Karpas-422 (cell line): ENCODE measurements at places on chromosomes 1 and 21. TPM values are rescaled to one million over a fixed set of nuclear protein-coding genes. Genes with fewer than 3 reads are reported as not detected.

The CFAP45 gene
- total RNA-seq = 1.2 TPM in 1 of 2 replicates, not detected in the other

DNA sequence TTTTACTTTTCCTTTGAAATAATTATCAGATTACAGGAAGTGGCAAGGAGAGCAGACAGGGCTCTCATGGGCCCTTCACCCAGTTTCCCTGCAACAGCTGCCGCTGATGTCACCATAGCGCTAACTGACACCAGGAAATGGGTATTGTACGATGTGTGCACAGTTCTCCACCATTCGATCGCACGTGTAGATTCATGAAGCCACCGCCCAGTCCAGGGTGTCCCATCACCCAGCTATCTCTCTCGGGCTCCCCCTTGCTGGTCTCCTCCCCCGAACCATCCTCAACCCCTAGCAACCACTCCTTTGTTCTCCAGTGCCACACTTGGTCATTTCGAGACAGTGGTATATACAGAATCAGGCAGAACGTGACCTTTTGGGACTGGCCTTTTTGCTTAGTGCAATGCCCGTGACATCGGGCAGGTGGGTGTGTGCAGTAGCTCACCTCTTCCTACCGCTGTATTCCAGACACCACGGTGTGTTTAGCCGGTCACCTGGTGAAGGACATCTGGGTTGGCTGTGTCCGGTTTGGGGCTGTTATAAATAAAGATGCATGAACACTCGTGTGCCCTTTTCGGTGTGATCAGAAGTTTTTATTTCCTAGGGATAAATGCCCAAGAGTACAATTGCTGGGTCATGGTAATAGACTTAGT is 118.4 kb downstream of the CRYAA start:
- peak; percentile 86 for DNase-seq

GRCh38 chr1:12585536-12585935 is 32.5 kb downstream of the DHRS3 start:
- DNase-seq = no peak

GRCh38 chr1:233102341-233102740 is 151.9 kb downstream of the NTPCR start:
- no peak for DNase-seq

DNA sequence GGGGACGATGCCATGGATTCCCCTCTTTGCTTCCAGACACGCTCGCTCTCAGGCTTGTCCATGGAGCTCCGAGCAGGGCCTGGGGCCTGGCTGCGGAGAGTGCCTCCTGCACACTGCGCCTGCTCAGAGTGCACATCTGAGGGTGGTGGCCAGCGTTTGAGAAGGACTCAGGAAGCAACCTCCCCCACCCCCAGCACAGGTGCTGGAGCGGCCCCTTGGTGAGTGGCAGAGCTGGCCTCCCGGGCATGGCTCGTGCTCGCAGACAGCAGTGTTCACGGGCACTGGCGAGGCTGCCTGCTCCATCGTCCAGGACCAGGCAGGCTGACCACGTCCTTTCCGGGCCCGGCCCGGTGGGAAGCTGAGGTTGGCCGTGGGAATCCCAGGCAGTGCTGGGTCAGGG is 2.8 kb downstream of the SPATC1L start:
- no peak for DNase-seq

The NGF gene
- total RNA-seq = not detected in 2 replicates

DNA sequence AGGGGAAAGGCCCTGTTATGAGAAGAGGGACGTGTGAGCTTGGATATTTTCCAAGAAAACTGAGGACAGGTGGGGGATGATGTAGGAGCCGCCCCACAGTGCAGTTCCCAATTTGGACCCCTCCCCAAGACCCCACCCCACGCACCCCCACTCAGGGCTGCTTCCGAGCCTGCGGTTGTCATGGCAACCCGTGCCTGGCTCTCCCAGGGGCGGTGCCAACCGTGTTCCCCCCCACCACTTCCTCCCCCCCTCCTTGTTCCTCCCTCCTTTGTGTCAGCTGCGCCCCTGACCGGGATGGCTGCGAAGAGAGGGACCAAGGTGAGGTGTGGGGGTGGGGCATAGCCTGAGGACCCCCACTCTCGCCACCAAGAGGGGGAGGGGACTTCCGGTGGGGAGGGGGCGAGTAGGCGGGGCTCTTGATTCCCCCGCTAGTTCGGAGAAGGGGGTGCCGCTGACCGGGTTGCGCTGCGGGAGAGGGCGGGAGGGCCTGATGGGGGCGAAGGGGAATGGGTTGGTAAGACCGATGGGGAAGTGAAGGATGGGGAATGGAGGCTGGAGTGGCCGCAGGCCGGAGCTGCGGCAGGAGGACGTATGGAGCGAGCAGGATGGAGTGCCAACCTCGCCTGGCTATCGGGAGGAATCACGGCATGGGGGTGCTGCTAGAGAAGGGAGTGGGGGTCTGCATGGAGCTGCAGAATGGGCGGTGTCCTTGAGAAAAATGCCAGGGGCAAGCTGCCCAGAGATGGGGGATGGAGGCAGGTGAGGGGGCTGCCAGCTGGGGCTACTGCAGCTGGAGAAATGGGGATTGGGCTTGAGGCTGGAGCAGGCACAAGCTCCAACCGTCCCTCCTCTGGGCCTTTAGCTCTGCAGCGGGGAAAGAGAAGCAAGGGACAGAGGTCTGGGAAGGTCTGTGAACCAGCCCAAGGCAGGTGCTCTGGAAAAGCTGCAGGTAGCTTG is 953 bp downstream of the TRIM46 start:
- DNase-seq = peak; percentile 83

- peak; percentile 70 for DNase-seq
Measured at GRCh38 chr1:15618077-15618654, 908 bp downstream of the DDI2 start.

The BARHL2 gene
- not detected in 2 replicates for total RNA-seq

The NLRP3 gene
- total RNA-seq = not detected in 2 replicates

The CACNA1S gene
- not detected in 2 replicates for total RNA-seq

GRCh38 chr1:225666495-225666894 is 13.6 kb upstream of the ENAH start:
- no peak for DNase-seq
